ENCODE measurements at places on chromosomes 1 and 21.

DNA sequence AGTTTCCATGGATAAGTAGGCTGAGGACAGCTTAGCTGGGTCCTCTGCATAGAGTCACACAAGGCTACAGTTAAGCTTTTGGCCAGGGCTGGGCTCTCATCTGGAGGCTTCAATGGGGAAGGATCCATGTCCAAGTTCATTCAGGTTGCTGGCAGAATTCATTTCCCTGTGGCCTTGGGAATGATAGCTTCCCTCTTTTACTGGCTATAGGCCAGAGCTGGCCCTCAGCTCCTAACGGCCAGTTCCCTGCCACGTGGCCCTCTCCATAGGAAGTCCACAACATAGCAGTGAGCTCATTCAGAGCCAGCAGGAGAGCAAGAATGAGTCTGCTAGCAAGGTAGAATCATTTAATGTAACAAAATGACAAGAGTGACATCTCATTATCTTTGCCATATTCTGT lies 15.1 kb upstream of the PODN start:
- peaks cover 23% of the 10 kb centered on the region for H3K36me3 ChIP-seq
- no peak for DNase-seq
- no peaks in the 10 kb centered on the region for H3K4me1 ChIP-seq
- no peak overlapping the region for H3K4me3 ChIP-seq
- H3K27me3 ChIP-seq = no peaks in the 10 kb centered on the region
- no peak overlapping the region for H3K27ac ChIP-seq

- DNase-seq = no peak
- no peaks in the 10 kb centered on the region for H3K27me3 ChIP-seq
- no peak overlapping the region for H3K27ac ChIP-seq
These were observed 41.0 kb upstream of the PTPRC start for GRCh38 chr1:198597690-198598430.

- no peak overlapping the region for H3K27ac ChIP-seq
- no peak overlapping the region for H3K4me3 ChIP-seq
- H3K36me3 ChIP-seq = no peaks in the 10 kb centered on the region
- no peaks in the 10 kb centered on the region for H3K4me1 ChIP-seq
- no peaks in the 10 kb centered on the region for H3K27me3 ChIP-seq
These were observed 1292.6 kb downstream of the BRINP3 start for GRCh38 chr1:189185097-189185496.

- peak; percentile 72 for DNase-seq
- no peaks in the 10 kb centered on the region for H3K27me3 ChIP-seq
- peaks cover 42% of the 10 kb centered on the region for H3K36me3 ChIP-seq
- peaks cover 20% of the 10 kb centered on the region for H3K4me1 ChIP-seq
These were observed 312 bp downstream of the ARNT start for GRCh38 chr1:150876119-150876454.

- H3K4me3 ChIP-seq = no peak overlapping the region
- H3K27me3 ChIP-seq = no peaks in the 10 kb centered on the region
- H3K27ac ChIP-seq = no peak overlapping the region
- peaks cover 5% of the 10 kb centered on the region for H3K4me1 ChIP-seq
- H3K36me3 ChIP-seq = no peaks in the 10 kb centered on the region
These were observed 35.3 kb upstream of the POFUT2 start for GRCh38 chr21:45322960-45323461.

DNA sequence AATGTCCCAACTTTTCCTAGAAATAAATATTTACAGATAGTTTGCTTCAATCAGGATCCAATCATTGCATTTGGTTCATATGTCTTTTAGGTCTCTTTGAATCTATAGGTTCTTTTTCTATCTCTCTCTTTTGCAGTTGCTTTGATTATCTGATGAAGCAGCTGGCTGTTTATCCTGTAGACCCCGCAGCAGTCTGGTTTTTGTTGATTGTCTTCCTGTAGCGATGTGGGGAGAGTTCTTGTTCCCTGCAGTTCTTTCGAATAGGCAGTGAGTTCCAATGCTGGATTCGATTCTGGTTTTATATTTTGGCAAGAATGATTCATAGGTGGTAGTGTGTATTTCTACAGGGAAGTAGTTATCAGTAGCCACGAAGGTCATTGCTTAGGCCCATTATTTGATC lies 7.4 kb upstream of the MIXL1 start:
- H3K4me1 ChIP-seq = no peaks in the 10 kb centered on the region
- no peak for DNase-seq
- no peak overlapping the region for H3K27ac ChIP-seq
- H3K4me3 ChIP-seq = no peak overlapping the region
- no peaks in the 10 kb centered on the region for H3K27me3 ChIP-seq

GRCh38 chr1:204887846-204888245 lies 17.2 kb downstream of the NFASC start:
- no peak overlapping the region for H3K27ac ChIP-seq
- no peaks in the 10 kb centered on the region for H3K4me1 ChIP-seq
- H3K4me3 ChIP-seq = no peak overlapping the region
- DNase-seq = no peak

DNA sequence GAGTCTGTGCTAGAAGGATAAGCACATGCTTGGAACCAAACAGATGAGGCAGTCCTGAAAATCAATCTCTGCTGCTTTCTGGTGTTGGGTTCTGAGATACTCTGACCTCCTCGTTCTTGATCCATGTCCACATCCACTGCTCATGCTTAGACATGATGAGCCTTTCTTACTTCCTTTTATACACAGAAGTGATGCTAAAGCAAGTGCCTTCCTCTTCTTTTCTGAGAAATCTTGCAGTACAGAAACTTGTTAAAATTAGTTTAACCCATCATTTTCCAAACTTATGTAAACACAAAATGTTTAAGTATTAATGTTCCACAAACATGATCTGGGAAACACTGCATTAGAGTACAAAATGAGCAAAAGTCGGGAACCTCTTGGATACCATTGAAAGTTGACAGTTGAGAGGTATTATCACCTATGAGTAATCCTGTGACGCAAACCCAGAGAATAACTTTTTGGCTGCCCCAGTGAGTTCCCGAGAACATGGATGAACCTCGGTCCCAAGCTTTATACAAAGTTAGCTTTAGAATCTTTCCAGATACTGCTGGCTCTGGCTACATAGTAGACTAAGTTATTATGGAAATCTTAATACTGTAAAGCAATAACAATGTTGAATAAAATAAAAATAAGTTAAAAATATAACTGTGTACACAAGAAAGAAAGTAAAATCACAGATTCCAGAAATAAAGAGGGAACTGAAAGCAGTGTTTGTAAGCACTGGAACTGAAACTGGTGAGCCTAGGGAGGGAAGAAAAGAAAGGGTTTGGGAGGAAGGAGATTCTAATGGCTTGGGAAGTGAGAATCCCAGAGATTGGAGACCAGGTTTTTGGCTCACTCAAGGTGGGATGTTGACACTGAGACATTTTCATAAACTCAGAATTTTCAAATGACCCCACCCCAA lies 429.3 kb upstream of the RUNX1 start:
- no peak overlapping the region for H3K27ac ChIP-seq
- H3K4me1 ChIP-seq = peaks cover 6% of the 10 kb centered on the region
- peak; percentile 68 for DNase-seq

DNA sequence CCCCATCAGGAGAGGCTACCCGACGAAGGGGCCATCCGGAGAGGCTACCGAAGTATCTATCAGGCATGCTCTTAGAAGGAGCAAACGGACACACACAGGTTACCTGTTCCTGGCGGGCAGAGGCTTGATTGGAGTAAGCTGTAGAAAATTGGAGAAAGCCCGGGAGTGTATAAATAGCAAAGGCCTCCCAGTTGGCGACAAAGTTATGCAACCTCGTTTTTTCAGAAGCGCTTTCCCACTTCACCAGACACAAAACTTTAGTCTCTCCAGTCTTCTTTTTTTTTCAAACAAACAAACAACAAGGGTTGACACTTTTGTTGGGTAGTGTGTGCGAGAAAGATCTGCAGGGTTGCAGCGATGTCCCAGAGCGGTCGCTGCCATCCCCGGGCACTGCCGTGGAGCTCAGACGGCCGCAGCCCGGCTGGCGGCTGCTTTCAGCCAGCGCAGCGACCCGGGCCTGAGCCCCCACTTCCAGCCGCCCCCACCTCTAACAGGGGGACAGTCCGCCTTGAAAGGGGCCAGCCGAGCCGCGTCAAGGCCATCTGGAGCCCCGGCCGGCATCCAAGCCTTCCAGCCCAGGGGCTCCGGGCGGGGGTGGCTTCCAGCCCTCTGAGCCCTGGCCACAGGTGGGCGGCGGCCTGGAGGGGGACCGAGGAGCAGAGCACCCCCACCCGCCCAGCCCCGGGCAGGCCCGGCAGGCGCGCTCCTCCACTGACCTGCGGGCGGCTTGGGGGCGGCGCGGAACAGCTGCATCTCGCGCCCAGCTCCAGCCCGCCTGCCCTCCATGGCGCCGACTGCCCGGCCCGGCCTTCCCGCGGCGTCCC lies 616 bp downstream of the MCOLN3 start:
- no peaks in the 10 kb centered on the region for H3K27me3 ChIP-seq
- H3K4me1 ChIP-seq = no peaks in the 10 kb centered on the region
- H3K27ac ChIP-seq = no peak overlapping the region
- no peaks in the 10 kb centered on the region for H3K36me3 ChIP-seq
- H3K4me3 ChIP-seq = no peak overlapping the region
